ENCODE measurements at places on chromosomes 5 and 9.

DNA sequence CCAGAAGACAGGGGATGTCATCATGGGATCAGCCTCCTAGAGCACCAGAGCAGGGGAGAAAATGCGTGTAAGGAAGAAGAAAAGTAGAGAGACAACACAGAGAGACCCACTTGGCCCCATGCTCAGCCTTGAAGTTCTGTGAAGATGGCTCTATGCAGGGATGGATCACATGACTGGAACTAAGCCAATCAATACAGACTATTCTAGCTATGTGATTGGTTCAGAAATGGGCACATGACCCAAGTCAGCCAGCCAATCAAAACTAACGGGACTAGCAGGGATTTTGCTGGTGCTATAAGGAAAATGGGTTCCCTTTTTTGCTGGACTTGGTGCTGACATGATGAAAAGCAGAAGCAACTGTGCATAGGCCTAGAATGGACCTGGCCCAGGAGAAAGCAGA lies 173.0 kb upstream of the TBC1D2 start:
- DNase-seq, result no peak

GRCh38 chr9:98724810-98725530 lies 16.2 kb upstream of the GABBR2 start:
- DNase-seq, result no peak

- DNase-seq, result peak; percentile 89
These were observed 11.8 kb upstream of the CXXC5 start for GRCh38 chr5:139636207-139636792.

DNA sequence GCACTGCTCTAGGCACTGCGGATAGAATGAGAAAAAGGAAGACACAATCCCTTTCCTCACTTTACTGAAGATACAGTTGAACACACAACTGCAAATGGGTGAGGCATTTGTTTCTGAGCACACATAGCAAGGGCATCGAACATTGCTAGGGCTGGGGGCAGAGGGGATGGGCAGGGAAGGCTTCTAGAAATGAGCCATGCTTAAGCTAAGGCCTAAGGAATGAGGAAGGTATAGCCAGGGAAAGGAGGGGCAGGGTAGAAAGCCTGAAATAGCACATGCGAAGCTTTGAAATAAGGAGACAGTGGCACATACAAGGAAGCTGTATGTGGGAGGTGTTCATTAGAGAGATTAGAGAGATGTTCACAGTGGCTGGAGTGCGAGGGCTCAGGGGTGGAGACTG lies 92.7 kb downstream of the KIF4B start:
- DNase-seq, result no peak

- DNase-seq, result no peak
These were observed 12.2 kb upstream of the CYSTM1 start for GRCh38 chr5:140162781-140163180.

DNA sequence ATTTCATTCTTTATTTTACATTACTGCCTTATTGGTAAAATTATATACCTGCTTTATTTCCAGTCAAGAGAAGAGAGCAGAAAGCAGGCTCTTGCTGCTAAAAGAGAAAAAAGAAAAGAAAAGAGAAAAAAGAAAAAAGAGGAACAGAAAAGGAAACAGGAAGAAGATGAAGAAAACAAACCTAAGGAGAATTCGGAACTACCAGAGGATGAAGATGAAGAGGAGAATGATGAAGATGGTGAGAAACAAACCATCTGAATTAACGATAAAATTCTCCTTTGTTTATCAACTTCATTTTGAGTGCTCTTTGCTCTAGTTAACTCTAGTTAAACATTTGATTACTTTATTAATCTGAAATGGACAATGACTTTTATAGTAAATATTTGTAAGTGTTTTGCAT lies 23.5 kb upstream of the EIF4EBP3 start:
- DNase-seq, result no peak

- DNase-seq, result no peak
These were observed 58.5 kb downstream of the LIFR start for GRCh38 chr5:38497946-38498345.

DNA sequence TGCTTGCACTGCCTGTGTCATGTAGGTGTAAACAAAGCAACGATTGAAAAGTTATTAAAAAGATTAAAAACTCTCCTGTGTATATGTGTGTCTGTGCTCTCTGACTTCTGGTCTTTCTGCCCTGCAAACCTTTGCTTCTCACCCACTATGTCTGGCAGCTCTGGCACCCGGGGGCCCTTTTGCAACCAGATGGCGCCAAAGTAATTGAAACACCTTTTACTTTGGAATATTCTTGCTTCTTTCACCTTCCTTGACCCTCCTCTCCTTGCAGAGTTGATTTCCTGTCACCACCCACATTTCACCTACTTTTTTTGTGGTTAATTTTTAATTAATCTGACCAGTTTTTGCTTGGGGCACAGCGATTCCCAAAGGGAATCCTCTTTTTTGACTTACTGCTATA lies 275.5 kb downstream of the ARHGEF28 start:
- DNase-seq, result no peak

DNA sequence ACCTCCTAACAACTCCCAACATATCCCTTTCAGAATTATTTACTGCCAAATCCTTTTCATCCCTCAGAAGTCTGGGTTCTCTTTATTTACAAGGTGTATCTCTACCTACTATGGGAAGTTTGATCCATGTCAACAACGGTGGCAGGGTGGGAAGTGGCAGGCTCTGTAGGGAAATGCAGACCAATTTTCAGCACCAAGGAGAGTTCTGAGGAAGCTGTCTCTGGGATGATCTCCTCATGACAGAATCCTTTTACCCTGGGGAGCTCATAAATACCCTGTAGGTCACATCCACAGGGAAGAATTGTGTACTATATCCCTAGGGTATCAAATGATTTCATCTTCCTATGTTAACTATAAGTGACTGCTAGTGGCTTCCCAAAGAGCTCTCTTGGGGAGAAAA lies 107.8 kb upstream of the NEK6 start:
- DNase-seq, result no peak

- DNase-seq, result no peak
These were observed 278.2 kb downstream of the PSAT1 start for GRCh38 chr9:78575081-78575480.

DNA sequence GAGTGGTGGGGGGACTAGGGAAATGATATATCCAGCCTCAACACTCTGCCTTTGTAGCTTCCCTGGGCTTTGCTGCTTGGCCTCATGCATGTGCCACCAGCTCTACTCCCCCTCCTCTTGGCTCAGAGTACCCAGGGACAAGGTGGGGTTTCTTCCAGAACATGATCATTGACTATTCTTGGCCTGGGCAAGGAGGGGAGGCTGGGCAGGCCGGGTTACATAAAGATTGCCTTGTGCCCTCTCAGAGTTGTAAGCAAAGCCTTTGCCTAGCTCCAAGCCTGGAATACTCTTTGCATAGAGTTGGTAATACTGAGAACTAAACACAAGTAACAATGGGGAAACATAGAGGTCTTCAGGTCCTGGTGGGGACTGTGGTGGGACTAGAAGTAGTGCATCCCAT lies 11.9 kb downstream of the ADRB2 start:
- DNase-seq, result no peak

- DNase-seq, result no peak
These were observed 184.0 kb downstream of the CACNA1B start for GRCh38 chr9:138061631-138062030.

- DNase-seq, result no peak
These were observed 267.2 kb downstream of the RAB3C start for GRCh38 chr5:58849921-58850667.

DNA sequence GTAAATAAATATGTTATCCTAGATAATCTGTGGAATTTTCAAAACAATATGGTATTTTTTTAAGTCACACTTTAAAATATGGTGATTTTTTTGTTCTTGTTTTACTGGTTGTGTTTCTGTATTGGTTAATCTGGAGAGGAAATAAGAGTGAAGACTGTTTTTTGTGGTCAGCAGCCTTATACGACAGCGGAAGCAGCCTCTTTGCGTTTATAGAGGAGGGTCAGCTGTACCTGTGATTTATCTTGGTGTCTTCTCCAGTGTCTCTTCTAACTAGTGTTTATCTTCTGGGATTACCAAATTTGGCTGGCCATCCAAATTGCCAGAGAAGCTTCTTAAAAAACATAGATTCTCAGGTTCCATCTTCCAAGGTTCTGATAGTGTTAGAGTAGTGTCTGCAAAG lies 58.7 kb downstream of the ICE1 start:
- no peak for DNase-seq

- no peak for DNase-seq
These were observed 5.6 kb upstream of the GPX3 start for GRCh38 chr5:151014680-151015343.

DNA sequence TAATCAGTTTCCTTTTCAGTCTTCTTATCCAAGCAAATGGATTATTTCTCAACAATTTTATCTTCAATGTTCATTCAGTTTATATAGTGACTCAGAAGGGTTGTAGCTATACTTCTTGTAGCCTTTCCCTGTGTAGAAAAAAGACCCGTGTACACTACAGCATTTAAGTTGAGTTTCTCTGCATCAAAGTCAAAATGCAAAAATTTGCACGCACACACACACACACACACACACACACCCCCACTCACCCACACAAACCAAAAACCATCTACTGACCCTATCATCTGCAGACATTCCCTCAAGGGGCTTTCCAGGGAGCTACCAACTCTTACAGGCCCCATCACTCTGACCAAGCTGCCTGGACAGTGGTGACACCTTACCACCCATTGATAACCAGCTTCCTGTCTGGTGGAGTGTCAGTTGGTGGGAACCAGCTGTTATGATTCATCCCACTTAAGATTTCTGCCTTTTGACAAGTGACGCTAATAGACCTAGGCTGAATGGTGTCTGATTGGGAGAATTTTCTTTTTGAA lies 12.2 kb upstream of the ELL2 start:
- DNase-seq, result no peak

- no peak for DNase-seq
These were observed 444.8 kb downstream of the TLR4 start for GRCh38 chr9:118148990-118149389.

DNA sequence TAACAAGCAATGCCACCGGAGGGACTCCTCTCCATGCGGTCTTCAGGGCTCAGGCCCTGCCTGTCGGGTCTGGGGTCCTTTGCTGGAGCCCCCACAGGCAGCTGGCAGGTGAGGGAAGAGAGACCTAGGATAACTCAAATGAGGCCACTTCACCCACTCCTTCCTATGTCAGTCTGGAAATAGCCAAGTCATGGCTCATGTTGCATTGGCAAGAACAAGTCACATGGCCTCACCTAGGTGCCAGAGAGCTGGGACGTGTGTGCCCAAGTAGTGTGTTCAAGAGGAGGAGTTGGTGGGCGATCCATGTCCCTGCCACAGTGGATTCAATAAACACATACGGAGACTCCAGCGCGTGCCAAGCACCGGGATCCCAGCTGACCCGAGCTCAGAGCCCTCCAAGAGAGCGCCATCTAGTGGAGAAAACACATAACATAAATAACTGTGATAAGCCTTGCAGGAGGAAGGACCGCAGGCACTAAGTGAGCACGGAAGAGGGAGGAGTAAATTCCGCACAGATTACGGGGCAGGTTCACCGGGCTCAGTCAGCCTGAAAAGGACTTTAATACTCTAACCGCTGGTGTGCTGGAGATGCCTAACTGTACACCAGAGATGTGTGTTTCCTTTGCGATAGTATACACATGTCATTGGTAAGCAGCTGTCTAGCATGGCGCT lies 580.8 kb downstream of the CCDC171 start:
- no peak for DNase-seq

- DNase-seq, result no peak
These were observed 24.2 kb upstream of the ELAVL2 start for GRCh38 chr9:23850242-23850689.

GRCh38 chr5:168578538-168579487 lies at the start of gene PANK3:
PANK3 (minus strand) TSS chr5:168579368; CDS start chr5:168579283, 85 bp downstream.
- no peak for DNase-seq

- DNase-seq, result no peak
These were observed 8.3 kb upstream of the NRARP start for GRCh38 chr9:137310189-137311052.

DNA sequence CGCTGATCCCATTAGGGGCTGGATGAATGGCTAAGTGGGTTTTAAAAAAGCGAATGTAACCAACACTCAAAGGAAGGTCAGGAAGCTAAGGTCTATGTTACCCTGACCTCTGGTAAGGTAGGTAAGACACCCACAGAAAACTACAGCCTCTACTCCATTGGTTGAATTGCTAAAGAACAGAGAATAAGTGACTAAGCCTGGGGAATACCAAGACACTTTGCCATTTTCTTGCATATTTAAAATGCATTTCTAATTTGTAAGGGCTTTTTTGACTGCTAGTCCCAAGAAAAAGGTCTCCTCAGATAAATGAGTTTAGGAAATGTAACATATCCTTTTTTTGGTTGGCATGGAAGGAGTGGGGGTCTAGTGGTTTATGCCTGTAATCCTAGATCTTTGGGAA lies 368.7 kb downstream of the BNC2 start:
- no peak for DNase-seq

DNA sequence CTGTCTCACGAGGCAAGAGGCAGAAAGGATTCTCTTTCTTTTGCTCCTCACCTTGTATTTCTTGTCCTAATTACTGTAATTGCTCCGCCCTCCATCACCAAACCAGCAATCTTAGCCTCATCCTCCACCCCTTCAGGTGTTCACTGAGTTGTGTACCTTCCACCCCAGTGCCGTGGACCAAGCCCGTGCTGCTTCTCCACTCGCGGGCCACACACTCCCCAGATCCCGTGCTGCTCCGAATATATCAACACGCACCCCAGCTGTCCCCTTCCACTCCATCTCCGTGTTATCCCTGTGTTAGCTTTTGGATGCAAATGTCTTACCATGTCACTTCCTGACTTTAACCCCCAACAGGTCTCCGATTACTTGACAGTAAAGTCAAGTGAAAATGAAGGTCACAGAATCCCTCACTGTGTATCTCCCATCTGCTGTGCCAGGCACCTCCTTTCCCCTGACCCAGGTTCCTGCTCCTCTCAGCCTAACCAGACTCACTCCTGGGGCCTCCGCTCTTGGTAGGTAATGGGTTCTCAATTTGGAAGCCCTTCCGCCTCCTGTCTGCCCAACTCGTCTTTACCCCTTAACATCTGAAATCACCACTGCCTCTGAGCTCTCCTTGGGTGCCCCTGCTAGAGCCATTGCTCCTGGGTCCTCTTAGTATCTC lies 320.2 kb downstream of the MED10 start:
- no peak for DNase-seq

GRCh38 chr5:34485768-34486030 lies 170.4 kb upstream of the RAI14 start:
- no peak for DNase-seq

DNA sequence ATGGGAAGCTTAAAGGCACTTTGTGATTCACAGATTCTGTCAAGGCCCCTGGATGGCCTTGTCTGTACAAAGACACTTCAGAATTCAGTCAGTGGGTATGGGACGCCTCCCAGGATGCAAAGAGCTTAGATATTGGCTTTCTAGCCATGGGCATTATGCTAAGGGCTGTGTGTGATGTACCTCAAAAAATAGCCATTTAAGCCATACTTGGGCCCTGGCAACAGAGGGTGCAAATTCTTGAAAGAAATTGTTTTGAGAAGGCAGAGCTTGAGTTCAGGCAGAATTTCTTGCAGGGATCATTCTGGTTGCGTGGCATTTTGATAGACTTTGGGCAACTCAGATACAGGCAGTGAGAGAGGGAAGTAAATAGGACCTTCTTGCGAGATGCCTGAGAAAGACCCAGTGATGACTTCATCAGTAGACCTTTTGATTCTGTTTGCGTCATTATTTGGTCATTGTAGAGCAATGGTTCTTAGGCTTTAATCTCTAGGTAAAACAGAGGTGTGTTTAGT lies 3.9 kb downstream of the CYFIP2 start:
- DNase-seq, result no peak

Measured in CD8-positive, alpha-beta memory T cell (primary cell).